Fibroblast of lung (primary cell): ENCODE measurements at places on chromosomes 4 and X. TPM values are rescaled to one million over a fixed set of nuclear protein-coding genes. Genes with fewer than 3 reads are reported as not detected.

The HAUS7 gene
- total RNA-seq: 7.3 and 10.5 TPM in 2 replicates

The CFAP99 gene
- total RNA-seq: under 0.01 TPM in 1 of 2 replicates, not detected in the other

The SSX2B gene
- total RNA-seq: not detected in 2 replicates

The ZCCHC18 gene
- 0.66 and 1.3 TPM in 2 replicates for total RNA-seq

The BEND4 gene
- total RNA-seq: under 0.01 TPM in 1 of 2 replicates, not detected in the other

The HEPH gene
- 28.9 and 43.1 TPM in 2 replicates for total RNA-seq

The RHOXF2 gene
- not detected in 2 replicates for total RNA-seq

The CT83 gene
- total RNA-seq: not detected in 2 replicates

The MID1IP1 gene
- total RNA-seq: 96.3 and 132 TPM in 2 replicates

The NHS gene
- total RNA-seq: 2.1 and 3.8 TPM in 2 replicates

DNA sequence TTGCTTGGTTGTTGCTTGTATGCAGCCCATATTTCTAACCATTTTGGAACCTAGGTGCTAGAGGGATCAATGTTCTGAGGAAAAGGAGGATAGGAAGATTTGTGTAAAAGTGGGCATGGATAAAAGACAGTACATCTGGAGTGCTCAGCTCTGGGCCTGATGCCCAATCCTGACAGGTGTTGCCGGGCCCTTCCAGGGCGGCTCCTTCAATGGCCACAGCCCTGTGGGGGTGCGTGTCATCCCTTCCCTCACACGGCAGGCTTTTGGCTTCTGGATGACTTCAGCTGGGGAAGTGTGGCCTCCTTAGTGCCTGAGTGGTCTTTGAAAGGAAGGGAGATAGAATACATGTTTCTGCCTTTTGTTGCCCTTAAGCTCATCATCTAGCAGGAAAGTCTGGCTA, 47.2 kb downstream of the NELFA start:
- H3K27ac ChIP-seq: no peak overlapping the region
- no peak overlapping the region for H3K4me3 ChIP-seq
- no peak for DNase-seq

- H3K27me3 ChIP-seq: no peaks in the 10 kb centered on the region
- H3K4me3 ChIP-seq: no peak overlapping the region
- H3K27ac ChIP-seq: no peak overlapping the region
- peak; percentile 6 for DNase-seq
Observed at GRCh38 chr4:37383579-37384229, 139.2 kb downstream of the NWD2 start.

GRCh38 chr4:147198411-147199051, 252.9 kb upstream of the TTC29 start:
- no peaks in the 10 kb centered on the region for H3K36me3 ChIP-seq
- H3K4me1 ChIP-seq: peaks cover 6% of the 10 kb centered on the region
- no peaks in the 10 kb centered on the region for H3K27me3 ChIP-seq
- H3K4me3 ChIP-seq: no peak overlapping the region

DNA sequence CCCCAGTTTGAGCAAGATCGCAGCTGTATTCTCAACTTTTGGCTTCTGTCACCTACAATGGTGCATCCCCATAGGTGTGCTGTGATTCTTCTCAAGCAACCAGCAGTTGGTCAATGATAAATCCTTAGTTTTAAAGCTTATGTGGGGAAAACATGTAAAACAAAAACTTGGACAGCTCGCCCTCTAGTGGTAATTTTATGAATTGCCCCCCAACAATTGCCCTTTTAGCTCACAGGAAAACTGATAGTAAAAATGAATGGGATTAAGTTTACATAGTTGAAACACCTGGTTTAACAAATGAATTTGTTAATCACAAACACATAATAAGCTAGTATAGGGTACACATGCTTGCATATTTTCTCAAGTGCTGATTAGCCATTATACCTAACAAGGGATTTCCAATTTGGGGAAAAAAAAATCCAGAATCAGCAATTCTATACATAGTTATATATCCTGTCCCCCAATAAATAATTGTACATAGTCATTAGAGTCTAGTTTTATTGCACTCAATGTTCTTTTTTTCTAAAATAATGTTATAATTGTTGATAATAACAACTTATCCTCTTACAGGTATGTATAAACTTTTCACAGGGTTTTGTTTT, 30.1 kb downstream of the TEX13A start:
- no peaks in the 10 kb centered on the region for H3K27me3 ChIP-seq
- DNase-seq: peak; percentile 40
- no peak overlapping the region for H3K4me3 ChIP-seq
- no peak overlapping the region for H3K27ac ChIP-seq
- no peaks in the 10 kb centered on the region for H3K4me1 ChIP-seq

DNA sequence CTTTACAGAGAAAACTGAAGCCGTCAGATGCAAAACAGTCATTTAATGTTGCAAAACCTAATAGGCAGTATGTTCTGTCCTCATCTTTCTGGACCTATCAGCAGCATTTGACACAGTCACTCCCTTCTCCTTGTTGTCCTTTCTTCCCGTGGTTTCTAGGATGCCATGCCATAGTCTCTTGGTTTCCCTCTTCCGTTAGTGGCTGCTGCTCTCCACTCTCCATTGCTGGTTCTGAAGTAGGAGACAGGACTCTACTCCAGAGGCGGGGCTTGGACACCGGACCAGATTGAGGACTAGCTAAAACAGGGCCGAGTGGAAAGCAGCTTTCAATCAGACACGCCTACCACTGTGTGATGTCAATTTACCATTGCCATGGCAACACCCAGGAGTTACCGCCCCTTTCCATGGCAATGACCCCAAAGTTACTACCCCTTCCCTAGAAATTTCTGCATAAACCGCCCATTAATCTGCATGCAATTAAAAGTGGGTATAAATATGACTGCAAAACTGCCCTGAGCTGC, 88.8 kb upstream of the CCDC160 start:
- H3K4me1 ChIP-seq: no peaks in the 10 kb centered on the region
- H3K4me3 ChIP-seq: peak overlapping the region; percentile 54
- DNase-seq: no peak
- no peaks in the 10 kb centered on the region for H3K27me3 ChIP-seq
- H3K27ac ChIP-seq: no peak overlapping the region

DNA sequence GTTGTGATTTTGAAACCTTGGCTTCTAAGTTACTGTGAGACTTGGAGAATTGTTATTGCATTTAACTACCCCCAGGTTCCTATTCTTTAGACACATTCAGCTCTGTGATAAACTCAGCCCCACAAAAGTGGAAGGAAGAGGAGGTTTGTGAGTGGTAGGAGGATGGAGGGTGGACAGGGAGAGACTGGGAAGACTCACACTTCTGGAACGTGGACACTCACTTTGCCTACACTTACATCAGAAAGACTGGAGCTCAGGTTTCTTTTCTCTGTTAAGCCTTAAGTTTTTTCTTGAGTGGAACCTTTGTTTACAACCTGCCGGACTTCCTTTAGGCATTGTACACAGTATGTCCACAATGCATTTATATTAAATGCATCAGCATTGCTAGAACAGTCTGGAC, 99.0 kb downstream of the AREG start:
- peak; percentile 83 for DNase-seq
- H3K4me3 ChIP-seq: no peak overlapping the region
- no peak overlapping the region for H3K27ac ChIP-seq
- no peaks in the 10 kb centered on the region for H3K4me1 ChIP-seq
- no peaks in the 10 kb centered on the region for H3K36me3 ChIP-seq

GRCh38 chr4:164461901-164462300, 292.0 kb upstream of the SMIM31 start:
- no peaks in the 10 kb centered on the region for H3K27me3 ChIP-seq
- no peak for DNase-seq
- H3K36me3 ChIP-seq: no peaks in the 10 kb centered on the region
- no peak overlapping the region for H3K27ac ChIP-seq
- no peaks in the 10 kb centered on the region for H3K4me1 ChIP-seq
- H3K4me3 ChIP-seq: no peak overlapping the region

DNA sequence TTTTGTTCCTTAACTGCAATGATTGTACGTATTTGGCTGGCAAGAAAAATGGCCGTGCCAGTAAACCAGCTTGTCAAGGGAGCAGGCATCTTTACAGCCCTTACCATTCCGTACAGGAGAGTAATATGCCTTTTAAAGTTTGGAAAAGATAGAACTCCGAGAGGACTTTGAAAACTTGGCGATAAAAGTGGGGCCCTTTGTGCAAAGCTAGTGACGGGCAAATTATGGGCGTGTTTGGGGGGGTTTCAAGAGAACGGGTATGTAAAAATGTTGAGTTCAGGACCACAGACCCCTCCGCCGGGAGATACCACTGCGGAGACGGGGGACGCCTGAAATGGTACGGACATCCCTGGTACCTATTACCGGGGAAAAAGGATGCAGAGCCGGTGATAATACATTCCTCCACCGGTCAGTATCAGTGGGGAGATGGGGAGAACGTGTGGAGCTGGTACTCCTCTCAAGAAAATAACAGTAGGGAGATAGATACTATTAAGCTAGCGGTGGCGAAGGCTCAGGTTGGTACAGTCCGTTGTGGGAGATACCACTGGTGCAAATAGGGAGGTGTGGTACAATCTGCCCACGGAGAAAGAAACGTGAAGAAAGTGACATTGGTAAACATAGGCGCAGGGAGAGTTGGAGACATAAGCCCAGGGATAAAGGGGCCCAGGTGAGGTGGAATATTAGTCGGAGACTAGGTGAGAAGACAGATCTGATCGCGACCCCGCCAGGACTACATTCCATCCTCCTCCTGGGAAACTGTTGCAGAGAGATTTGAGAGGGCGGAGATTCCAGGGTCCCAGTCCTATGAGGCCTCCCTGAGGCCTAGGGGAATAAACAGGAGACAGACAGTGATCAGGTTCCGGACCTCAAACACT, 14.5 kb downstream of the SPACA5 start:
- DNase-seq: peak; percentile 91
- H3K27me3 ChIP-seq: no peaks in the 10 kb centered on the region
- no peaks in the 10 kb centered on the region for H3K4me1 ChIP-seq
- H3K36me3 ChIP-seq: no peaks in the 10 kb centered on the region
- peak overlapping the region; percentile 65 for H3K4me3 ChIP-seq

- no peak for DNase-seq
- H3K36me3 ChIP-seq: no peaks in the 10 kb centered on the region
- H3K27me3 ChIP-seq: no peaks in the 10 kb centered on the region
- H3K4me3 ChIP-seq: no peak overlapping the region
- H3K27ac ChIP-seq: no peak overlapping the region
Observed at GRCh38 chr4:73421708-73422457, 14.1 kb upstream of the AFP start.

- H3K4me1 ChIP-seq: peaks cover 3% of the 10 kb centered on the region
- H3K4me3 ChIP-seq: no peak overlapping the region
- H3K27ac ChIP-seq: no peak overlapping the region
- no peaks in the 10 kb centered on the region for H3K27me3 ChIP-seq
- DNase-seq: peak; percentile 25
- H3K36me3 ChIP-seq: no peaks in the 10 kb centered on the region
Observed at GRCh38 chrX:41541386-41541785, 94.2 kb downstream of the NYX start.

- DNase-seq: peak; percentile 50
- H3K27me3 ChIP-seq: no peaks in the 10 kb centered on the region
- H3K4me1 ChIP-seq: peaks cover 2% of the 10 kb centered on the region
- peak overlapping the region; percentile 71 for H3K4me3 ChIP-seq
- peak overlapping the region; percentile 71 for H3K27ac ChIP-seq
Observed at GRCh38 chrX:103376979-103377324, 614 bp downstream of the BEX3 start.

- no peak overlapping the region for H3K4me3 ChIP-seq
- DNase-seq: peak; percentile 93
- peaks cover 5% of the 10 kb centered on the region for H3K4me1 ChIP-seq
- H3K36me3 ChIP-seq: no peaks in the 10 kb centered on the region
- no peaks in the 10 kb centered on the region for H3K27me3 ChIP-seq
Observed at GRCh38 chr4:73901031-73901430, 31.8 kb downstream of the CXCL1 start.

- no peak overlapping the region for H3K27ac ChIP-seq
- no peaks in the 10 kb centered on the region for H3K36me3 ChIP-seq
Observed at GRCh38 chrX:1295550-1295949, 26.9 kb downstream of the CSF2RA start.

DNA sequence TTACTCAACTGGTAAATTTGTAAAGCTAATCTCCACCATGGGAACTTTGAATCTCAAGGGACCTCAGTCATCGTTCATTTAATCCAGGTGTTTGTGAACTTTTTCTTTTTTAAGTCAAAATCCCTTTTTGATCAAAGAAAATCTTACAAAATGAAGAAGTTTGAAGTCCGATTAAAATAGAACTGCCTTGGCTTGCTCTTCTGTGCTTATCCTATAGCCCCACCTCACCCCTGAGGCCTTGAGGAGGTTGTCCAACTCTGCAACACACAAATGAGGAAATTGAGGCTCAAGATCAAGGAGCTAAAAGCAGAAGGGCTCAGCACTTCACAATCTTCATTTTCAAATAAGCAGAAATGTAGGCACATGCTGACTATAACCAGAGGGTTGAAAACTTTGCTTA, 240.3 kb upstream of the SFRP2 start:
- H3K27ac ChIP-seq: no peak overlapping the region
- no peak for DNase-seq
- H3K4me3 ChIP-seq: no peak overlapping the region
- H3K27me3 ChIP-seq: no peaks in the 10 kb centered on the region
- no peaks in the 10 kb centered on the region for H3K4me1 ChIP-seq
- H3K36me3 ChIP-seq: no peaks in the 10 kb centered on the region

- peaks cover 7% of the 10 kb centered on the region for H3K4me1 ChIP-seq
- no peak overlapping the region for H3K4me3 ChIP-seq
- peak; percentile 63 for DNase-seq
- H3K36me3 ChIP-seq: no peaks in the 10 kb centered on the region
Observed at GRCh38 chr4:98648602-98649001, 9.8 kb downstream of the TSPAN5 start.

DNA sequence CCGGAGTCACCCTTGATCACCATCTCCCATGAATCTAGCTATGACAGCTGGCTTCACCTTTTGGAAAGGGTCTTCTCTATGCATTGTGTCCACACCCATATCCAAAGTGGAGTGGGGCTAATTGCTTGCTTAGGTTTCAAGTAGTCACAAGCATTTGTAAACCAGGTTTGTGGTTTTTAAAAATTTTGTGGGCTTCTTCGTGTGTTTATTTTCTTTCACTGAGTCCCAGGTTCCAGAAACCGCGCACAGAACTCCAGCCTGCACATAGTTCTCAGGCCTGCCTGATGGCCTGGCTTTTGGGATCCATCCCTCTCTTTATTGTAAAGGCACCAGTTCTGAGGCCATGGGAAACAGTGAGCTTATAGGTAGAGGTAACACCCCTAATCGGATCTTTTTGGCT, 70.2 kb upstream of the TLR3 start:
- H3K4me3 ChIP-seq: no peak overlapping the region
- DNase-seq: peak; percentile 3
- no peaks in the 10 kb centered on the region for H3K36me3 ChIP-seq
- no peak overlapping the region for H3K27ac ChIP-seq
- no peaks in the 10 kb centered on the region for H3K27me3 ChIP-seq

- no peaks in the 10 kb centered on the region for H3K36me3 ChIP-seq
- no peak overlapping the region for H3K4me3 ChIP-seq
- H3K4me1 ChIP-seq: no peaks in the 10 kb centered on the region
- no peak for DNase-seq
Observed at GRCh38 chrX:50117476-50117875, 83.3 kb downstream of the AKAP4 start.
